HFFc6 (cell line): ENCODE measurements at places on chromosomes 7 and 10.

DNA sequence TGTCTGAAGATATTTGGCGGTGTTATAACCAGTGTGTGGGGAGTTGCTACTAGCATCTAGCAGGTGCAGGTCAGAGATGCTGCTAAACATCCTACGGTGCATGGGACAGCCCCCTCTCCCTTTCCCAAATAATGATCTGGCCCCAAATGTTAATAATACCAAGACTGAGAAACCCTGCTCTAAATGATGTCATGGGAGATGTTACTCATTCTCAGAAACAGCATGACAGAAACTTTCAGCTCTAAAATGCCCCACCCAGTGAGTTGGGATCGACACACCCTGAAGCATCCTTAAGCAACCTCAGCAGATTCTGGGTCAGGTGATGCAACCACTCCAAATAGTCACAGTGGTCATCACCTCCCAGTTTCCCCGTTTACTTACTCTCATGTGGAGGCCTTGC, 108.8 kb upstream of the MPP7 start:
- DNase-seq = no peak

DNA sequence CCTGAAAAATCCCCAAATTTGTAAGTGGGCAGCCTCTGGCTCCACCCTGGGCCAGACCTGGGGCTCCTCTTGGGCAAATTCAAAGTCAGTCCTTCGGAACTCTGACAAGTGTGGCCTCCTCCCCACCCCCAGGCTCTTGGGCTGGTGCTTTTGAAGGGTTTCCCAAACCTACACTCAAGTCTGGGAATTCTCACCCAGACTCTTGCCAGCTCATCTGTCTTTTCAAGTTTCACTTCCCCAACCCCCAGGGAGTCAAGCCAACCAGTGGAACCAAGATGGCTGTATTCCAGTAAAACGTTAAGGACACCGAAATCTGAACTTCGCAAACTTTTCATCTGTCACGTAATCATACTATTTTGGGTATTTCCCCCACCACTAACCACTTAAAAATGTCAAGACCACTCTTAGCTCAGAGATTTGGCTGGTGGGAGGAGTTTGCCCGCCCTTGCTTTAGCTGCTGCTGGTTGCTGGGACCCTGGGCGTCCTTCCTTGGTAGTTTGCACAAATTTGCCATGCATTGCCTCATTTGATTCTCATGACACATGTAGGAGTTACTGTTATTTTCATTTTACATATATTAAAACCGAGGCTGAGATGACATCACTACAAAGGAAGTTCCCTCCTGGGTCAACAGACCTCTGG, 1.7 kb upstream of the MYO1G start:
- no peak for DNase-seq

- DNase-seq = peak; percentile 44
Observed at GRCh38 chr10:124025660-124026588, 67.5 kb downstream of the CHST15 start.

DNA sequence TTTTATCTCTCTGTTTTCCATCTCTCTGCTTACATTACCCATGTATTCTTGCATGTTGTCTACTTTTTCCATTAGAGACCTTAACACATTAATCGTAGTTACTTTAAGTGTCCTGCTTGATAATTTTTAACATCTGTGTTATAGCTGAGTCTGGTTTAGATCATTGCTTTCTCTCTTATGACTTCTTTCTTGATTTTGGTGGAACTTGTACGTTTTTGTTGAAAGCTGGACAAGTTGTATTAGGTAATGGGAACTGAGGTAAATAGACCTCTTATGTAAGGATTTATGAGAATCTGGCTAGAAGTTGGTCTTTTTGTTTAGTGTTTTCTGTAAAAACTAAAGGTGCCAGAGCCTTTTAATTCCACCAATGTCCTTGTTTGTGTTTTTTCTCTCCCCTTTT, 100.8 kb upstream of the LYZL2 start:
- DNase-seq = no peak

DNA sequence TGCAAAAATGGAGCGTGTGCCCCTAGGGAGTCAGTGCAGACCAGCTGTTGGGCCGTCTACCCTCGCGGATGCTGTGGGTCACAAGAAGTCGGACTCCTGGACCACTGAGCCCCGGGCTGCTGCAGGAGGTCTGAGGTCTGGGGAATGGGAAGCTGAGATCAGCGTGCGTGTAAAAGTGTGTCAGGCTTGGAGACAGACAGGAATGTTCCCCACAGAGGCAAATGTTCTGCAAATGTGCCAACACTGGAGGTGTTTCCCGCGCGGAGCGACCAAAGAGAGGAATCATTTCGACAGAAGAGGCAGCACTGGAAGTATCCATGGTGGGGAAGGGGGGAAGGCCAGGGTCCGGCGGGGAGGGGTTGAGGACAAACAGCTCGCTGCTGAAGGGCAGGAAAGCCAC, 643.8 kb upstream of the MGMT start:
- no peak for DNase-seq

GRCh38 chr7:106717254-106717954, 56.4 kb upstream of the CCDC71L start:
- DNase-seq = peak; percentile 47
